ENCODE measurements at places on chromosomes 6 and 20. TPM values are rescaled to one million over a fixed set of nuclear protein-coding genes. Genes with fewer than 3 reads are reported as not detected.

- no peaks in the 10 kb centered on the region for H3K36me3 ChIP-seq
- no peaks in the 10 kb centered on the region for H3K27me3 ChIP-seq
- no peaks in the 10 kb centered on the region for H3K4me1 ChIP-seq
- peak overlapping the region; percentile 59 for H3K4me3 ChIP-seq
These were observed 632 bp downstream of the PRKN start for GRCh38 chr6:162726947-162727321.

GRCh38 chr6:155382338-155382685 is 68.0 kb upstream of the TFB1M start:
- no peaks in the 10 kb centered on the region for H3K4me1 ChIP-seq
- no peak for DNase-seq
- H3K27ac ChIP-seq: no peak overlapping the region
- no peaks in the 10 kb centered on the region for H3K27me3 ChIP-seq

Gene TBC1D20
- 26.2 TPM for total RNA-seq

GRCh38 chr6:12354499-12354898 is 64.3 kb downstream of the EDN1 start:
- H3K4me1 ChIP-seq: no peaks in the 10 kb centered on the region
- no peak overlapping the region for H3K4me3 ChIP-seq
- DNase-seq: no peak
- no peaks in the 10 kb centered on the region for H3K27me3 ChIP-seq
- H3K36me3 ChIP-seq: no peaks in the 10 kb centered on the region
- H3K27ac ChIP-seq: peak overlapping the region; percentile 52

DNA sequence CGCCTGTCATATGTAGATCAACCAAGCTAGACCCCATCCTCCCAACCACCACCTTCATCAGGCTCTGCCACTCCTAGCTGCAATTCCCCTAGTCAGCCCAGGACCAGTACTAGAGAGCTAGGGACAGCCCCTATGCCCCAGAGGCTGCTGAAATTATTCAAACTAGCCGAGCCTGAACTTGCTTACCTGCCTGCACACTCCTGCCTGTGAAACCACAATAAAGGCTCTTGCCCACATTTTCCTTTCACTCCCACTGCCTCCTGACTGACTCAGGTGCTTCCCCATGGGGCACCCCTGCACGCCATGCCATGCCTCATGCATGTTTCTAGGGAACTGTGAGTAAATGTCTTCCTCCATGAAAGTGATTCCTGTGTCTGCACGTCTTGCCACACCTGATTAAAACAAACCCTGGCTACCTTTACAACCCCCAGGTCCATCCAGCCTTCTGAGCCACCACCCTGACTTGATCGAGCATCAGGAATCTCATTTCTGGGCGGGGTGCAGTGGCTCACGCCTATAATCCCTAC is 66.5 kb upstream of the IER3 start:
- H3K36me3 ChIP-seq: no peaks in the 10 kb centered on the region
- H3K27me3 ChIP-seq: no peaks in the 10 kb centered on the region
- H3K4me3 ChIP-seq: no peak overlapping the region
- H3K4me1 ChIP-seq: peaks cover 8% of the 10 kb centered on the region
- H3K27ac ChIP-seq: no peak overlapping the region

Gene RSPO3
- total RNA-seq: 8.9 TPM

- no peak for DNase-seq
- H3K36me3 ChIP-seq: no peaks in the 10 kb centered on the region
- H3K27me3 ChIP-seq: no peaks in the 10 kb centered on the region
- H3K4me3 ChIP-seq: no peak overlapping the region
- no peak overlapping the region for H3K27ac ChIP-seq
These were observed 121.4 kb downstream of the AGPAT4 start for GRCh38 chr6:161152527-161152862.

Gene PTCRA
- not detected for total RNA-seq

DNA sequence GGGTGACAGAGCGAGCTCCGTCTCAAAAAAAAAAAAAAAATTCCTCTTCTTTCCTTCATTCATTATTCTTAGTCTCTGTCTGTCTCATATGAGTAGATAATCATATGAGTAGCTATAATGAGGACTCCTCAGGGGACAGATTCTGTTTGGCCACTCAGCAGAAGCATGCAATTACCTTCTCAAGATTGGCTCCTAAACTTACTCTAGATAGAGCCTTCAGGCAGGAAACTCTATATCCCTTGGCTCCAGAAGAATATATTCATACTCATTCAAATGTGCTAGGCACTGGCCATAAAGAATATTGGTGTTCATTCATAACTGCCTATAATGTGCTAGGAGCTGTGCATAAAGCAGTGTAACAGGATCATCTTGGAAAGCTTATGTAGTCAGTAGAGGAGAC is 2.2 kb upstream of the ACAT2 start:
- no peak overlapping the region for H3K27ac ChIP-seq
- no peak for DNase-seq
- no peaks in the 10 kb centered on the region for H3K27me3 ChIP-seq
- H3K36me3 ChIP-seq: peaks cover 23% of the 10 kb centered on the region
- H3K4me1 ChIP-seq: peaks cover 3% of the 10 kb centered on the region

GRCh38 chr6:125812394-125813292 is 21.9 kb downstream of the NCOA7 start:
- peaks cover 20% of the 10 kb centered on the region for H3K4me1 ChIP-seq
- H3K27ac ChIP-seq: peak overlapping the region; percentile 59
- no peak overlapping the region for H3K4me3 ChIP-seq
- no peaks in the 10 kb centered on the region for H3K36me3 ChIP-seq

GRCh38 chr6:137390334-137390733 is 103.9 kb downstream of the OLIG3 start:
- H3K4me3 ChIP-seq: no peak overlapping the region
- no peaks in the 10 kb centered on the region for H3K4me1 ChIP-seq
- no peaks in the 10 kb centered on the region for H3K27me3 ChIP-seq
- no peaks in the 10 kb centered on the region for H3K36me3 ChIP-seq
- DNase-seq: peak; percentile 35
- no peak overlapping the region for H3K27ac ChIP-seq

Gene HLA-DRA
- 607 TPM for total RNA-seq

All from kidney (tissue), 22 donors.